ENCODE measurements at places on chromosomes 3 and 15.

DNA sequence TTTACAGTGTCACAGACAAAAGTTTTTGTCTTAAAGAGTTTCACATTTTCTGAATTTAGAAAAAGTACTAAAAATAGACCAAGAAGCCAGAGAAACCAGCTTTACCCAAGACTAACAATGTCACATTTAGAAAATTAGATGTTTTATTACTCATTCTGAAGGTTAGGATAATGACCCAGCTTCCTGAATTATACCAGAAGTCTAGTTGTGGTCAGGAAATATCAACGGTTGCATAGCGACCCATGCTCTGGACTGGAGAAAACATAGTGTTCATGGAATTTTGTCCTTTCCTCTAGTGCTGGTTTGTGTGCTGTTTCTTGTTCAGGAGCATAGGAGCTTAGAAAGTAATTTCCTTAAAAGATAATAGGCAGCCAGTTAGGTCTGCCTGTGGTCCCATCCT lies 59.0 kb downstream of the DPPA2 start:
- DNase-seq = no peak

GRCh38 chr3:62433396-62433795 lies 60.0 kb upstream of the FEZF2 start:
- no peak for DNase-seq

GRCh38 chr3:130527426-130527825 lies 10.4 kb downstream of the COL6A6 start:
- no peak for DNase-seq

GRCh38 chr3:55792009-55792408 lies 304.9 kb upstream of the WNT5A start:
- no peak for DNase-seq

DNA sequence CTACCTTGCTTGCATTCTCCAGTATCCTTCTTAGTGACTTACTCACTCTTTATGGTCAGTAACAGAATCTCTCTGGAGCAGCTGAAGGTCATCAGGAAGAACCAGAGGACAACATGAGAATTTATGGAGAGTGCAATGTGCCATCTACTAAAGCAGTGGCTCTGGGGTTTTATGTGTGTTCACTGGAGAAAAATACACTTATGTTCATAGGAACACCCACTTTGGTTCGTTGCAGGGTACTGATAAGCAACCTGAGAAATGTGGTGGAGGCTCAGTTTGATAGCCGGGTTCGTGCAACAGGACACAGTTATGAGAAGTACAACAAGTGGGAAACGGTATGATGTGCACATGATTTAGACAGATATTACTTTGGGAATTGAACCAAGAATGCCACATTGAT lies 12.8 kb downstream of the CPB1 start:
- no peak for DNase-seq

GRCh38 chr15:101168898-101169494 lies 82.9 kb downstream of the CHSY1 start:
- no peak for DNase-seq

DNA sequence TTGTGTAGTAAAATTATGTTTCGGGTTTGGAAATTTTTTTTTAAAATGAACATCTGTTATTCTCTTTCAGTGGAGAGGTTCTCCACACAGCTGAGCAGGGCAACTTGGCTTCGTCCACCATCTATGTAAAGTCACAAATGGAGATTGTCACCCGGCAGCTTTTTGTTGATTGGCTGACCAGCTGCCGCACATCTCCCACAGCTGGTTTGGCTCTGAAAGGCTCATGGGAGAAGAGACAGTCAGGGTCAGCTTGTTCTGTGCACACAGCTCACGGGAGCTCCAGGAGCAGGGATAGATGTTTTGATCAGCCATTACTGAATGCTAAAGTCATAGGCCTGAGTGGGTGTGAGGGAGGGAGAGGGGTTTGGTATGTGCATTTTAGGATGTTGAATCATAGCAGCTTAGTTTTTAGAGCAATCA lies 12.9 kb upstream of the CCDC80 start:
- no peak for DNase-seq

DNA sequence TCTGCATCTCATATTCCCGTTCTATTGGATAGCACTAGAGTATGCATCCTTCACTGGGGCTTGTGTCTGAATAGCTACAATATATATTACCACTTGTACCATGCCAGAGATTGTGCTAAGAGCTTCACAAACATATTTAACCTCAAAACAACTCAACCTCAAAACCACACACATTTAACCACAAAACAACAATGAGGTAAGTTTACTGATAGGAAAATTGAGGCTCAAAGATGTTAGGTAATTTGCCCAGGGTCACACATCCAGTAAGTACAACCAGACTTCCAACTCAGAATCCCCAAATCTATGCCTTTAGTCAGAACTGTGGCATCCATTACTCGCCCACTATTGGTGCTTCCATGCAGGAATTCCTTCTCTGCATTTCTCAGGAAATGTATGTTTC lies 220.0 kb downstream of the FAM43A start:
- no peak for DNase-seq

- no peak for DNase-seq
These were observed 57.9 kb downstream of the ADCY5 start for GRCh38 chr3:123390865-123391600.

DNA sequence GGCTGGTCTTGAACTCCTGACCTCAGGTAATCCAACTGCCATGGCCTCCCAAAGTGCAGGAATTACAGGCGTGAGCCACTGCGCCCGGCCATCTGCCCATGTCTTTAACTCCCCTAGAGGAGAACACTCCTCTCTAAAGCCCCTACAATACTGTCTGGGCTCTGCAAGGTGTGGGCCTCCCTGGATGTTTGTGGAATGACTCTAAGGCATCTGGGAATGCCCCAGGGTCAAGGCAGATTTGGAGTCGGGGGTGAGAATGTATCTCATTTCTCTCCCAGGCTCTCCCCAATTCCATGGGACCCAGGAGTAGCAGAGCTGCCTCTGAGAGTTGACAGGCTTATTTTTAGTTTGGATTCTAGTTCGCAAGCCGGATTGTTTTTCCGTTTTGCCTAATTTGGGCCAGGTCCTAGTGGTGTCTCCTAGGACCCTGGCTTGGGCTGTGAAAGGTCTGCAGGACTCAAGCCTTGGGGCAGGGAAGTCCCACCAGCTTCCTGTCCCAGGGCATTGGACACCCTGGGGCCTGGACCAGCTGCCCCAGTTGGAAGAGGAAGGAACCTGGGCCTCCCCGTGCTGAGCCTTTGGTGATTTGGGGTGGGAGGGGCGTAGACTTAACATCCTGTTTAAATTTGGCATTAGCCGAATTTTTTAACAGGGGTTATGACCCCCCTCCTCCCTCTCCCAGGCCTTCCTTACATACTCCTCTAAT lies 53.5 kb downstream of the MAGEF1 start:
- DNase-seq = no peak

GRCh38 chr3:89353465-89353864 lies 246.0 kb downstream of the EPHA3 start:
- no peak for DNase-seq

- DNase-seq = no peak
These were observed 314.1 kb downstream of the NLGN1 start for GRCh38 chr3:173711619-173712018.

- DNase-seq = no peak
These were observed 16.1 kb upstream of the GYG1 start for GRCh38 chr3:148975248-148975647.

DNA sequence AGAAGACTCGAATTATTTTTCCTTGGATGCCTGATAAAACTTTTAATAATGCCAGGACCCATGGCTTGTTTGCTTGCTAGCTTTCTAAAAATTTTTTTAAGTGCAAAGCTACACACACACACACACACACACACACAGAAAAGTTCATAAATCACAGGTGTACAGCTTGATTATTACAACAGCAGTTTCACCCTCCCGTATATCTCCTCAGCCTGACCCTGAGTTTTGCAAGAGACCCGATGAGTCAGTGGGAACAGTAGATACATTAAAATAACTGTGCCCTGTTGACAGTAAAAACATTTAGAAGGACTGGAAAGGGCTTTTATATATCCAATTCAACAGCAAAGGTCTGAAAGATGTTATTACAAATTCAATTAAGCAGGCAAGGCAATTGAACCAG lies 46.7 kb downstream of the EMC4 start:
- DNase-seq = no peak

DNA sequence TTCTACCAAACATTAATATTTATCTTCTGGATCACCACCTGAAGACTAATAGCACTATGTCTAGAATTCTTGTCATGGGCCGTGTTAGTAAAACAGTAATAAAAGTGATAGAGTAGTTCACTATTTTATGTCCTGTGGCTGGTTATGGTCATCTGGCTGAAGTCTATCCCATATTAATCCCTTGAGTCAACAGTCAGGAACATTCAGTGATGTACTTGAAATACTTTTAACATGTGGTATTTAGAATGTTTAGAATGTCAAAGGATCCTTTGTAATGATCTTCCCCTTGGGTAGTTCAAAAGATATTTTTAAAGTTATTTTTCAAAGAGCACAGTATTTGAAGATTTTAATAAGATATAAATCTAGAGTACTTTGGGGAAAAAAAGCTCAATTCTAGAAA lies 117.0 kb downstream of the MBNL1 start:
- DNase-seq = no peak

- no peak for DNase-seq
These were observed 23.7 kb upstream of the P4HTM start for GRCh38 chr3:48966367-48966766.

GRCh38 chr15:77732514-77733335 lies 100.0 kb upstream of the LINGO1 start:
- DNase-seq = no peak

GRCh38 chr15:70064441-70064840 lies 33.3 kb downstream of the TLE3 start:
- no peak for DNase-seq

- no peak for DNase-seq
These were observed 17.5 kb upstream of the ARHGEF3 start for GRCh38 chr3:56819016-56819809.

DNA sequence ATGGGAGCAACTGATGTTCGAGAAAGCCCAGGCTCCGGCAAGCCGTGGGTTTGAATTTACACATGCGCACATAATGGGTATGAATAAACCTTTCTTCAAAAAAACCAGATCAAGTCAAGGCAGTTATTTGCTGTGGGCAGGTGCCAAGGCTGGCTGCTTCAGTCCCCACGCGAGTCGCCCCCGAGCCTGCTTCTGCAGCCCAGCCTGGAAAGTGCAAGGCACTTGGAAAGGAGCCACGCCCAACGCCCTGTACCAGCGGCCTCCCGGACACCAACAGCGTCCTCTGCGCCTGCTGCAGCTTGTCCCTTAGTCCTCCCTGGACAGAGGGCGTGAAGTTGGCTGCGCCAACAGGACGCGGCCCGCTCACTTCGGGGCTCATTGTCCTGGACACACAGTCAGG lies 68.9 kb downstream of the KLF15 start:
- DNase-seq = no peak

DNA sequence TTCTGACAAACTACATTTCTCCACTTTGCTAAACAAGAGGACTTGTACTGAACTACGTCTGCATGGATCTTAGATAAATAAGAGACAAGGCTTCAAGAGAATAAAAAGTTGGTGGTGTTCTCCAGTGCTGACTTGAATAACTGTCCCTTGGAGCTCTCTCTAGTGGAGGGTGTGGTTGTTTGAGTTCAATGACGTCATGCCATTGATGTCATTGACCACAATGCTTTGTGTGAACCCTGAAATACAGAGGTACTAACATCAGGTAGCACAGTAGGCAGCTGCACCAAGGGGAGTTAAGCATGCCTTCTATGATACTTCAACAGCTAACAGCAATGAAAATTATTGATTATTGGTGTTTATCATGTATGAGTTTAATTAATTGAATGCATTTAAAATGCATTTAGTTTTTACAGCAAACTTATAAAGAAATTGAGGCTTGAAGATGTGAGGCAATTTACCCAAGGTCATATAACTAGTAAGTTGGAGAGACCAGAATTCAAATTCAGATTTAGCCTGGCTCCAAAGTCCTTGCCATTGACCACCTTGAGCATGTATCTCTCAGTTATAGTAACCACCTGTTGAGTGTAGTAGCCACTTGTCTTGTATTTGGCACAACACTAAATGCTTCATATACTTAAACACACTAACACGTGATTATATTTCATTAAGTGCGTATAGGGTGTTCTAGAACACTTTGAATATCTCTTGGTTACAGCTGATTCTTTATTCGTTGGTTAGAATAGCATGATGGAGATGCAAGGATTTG lies 126.0 kb upstream of the ANKRD28 start:
- DNase-seq = no peak

DNA sequence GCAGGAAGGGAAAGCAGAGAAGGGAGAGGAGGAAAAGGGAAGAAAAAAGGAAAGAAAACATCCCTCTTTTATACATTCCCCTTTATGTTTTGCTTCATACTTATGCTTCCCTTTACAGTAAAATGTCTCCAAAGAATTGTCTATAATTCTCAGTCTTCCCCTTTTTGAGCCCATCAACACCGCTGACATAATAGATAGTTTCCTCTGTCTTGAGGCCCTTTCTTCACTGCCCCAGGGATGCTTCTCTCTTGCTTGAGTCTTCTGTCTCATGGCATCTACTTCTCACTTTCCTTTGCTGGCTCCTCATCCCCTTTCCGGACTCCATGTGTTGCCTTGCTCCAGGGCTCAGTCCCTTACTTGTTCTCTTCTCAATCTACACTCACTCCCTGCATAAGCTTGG lies 99.7 kb upstream of the DAZL start:
- no peak for DNase-seq

DNA sequence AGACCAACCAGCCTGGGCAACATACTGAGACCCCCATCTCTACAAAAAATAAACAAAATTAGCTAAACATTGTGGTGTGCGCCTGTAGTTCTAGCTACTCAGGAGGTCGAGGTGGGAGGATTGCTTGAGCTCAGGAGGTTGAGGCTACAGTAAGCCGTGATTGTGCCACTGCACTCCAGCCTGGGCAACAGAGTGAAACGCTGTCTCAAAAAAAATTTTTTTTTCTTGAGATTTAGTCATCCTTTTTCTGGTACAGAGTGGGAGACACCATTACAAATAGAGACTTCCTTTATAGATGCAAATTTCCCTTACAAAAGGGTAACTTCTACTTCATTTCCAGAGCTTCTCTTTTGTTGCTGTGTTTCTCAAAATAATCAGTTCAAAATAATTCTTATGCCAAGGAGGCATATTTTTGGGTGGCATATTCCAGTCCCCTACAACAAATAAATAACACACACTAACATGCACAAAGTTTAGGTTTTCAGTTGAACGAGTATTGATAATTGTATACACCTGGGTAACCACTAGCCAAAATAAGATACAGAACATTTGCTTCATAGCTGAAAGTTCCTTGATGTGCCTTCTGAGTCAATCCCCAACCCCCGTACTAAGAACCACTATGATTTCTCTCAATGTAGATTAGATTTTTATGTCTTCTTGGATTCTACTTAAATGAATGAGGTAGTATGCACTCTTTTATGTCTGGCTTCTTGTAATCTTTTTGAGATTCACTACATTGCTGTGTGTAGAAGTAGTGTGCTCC lies 248.9 kb upstream of the PROK2 start:
- DNase-seq = no peak

- no peak for DNase-seq
These were observed 123.2 kb downstream of the SNRK start for GRCh38 chr3:43409506-43409905.

GRCh38 chr3:33488246-33488645 lies 48.0 kb upstream of the UBP1 start:
- no peak for DNase-seq

GRCh38 chr3:146131616-146132410 lies 29.2 kb downstream of the PLOD2 start:
- DNase-seq = no peak

GRCh38 chr3:22536541-22536940 lies 666.6 kb upstream of the UBE2E2 start:
- no peak for DNase-seq
